ENCODE measurements at places on chromosomes 1 and 21. TPM values are rescaled to one million over a fixed set of nuclear protein-coding genes. Genes with fewer than 3 reads are reported as not detected.

Gene LORICRIN
- not detected for total RNA-seq

Gene SCAF4
- 20.0 TPM for total RNA-seq

Gene ARL8A
- total RNA-seq = 47.6 TPM

Gene TCHH
- 0.14 TPM for total RNA-seq

Gene SAMSN1
- not detected for total RNA-seq

Gene NPPA
- total RNA-seq = not detected

Gene NUCKS1
- 87.7 TPM for total RNA-seq

All from A549 treated with RU486 at 1 μM for 4 hours (cell line).